Daoy (cell line): ENCODE measurements at places on chromosomes 12 and 14.

GRCh38 chr14:26213846-26214575 is 383.8 kb downstream of the NOVA1 start:
- no peak for DNase-seq

DNA sequence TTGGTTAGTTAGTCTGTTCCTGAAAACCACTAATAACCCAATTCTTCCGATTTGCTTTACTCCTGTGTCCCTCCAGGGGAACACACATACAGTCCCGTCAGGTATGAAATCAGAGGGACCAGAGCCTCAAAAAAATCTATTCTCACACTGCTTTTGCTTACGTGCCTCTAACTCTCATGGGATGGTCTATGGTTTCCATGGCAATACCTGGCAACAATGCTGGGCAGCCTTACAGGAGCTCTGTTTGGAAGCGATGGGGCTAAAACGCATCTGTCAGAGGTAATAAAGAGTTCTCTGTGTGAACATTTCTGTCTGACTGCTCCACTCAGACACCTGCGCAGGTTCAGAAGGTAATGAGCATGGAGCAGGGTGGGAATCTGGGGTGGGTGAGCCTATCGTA is 376.2 kb downstream of the GXYLT1 start:
- DNase-seq: no peak

- DNase-seq: peak; percentile 76
Observed at GRCh38 chr14:102500158-102500662, 9.4 kb downstream of the ANKRD9 start.

- peak; percentile 45 for DNase-seq
Observed at GRCh38 chr12:10153271-10154144, 18.4 kb downstream of the OLR1 start.

GRCh38 chr14:80847070-80847469 is 94.5 kb downstream of the CEP128 start:
- no peak for DNase-seq
